ENCODE measurements at places on chromosomes 7 and 10.

GRCh38 chr7:136912339-136912738, 43.9 kb downstream of the CHRM2 start:
- DNase-seq = no peak

- no peak for DNase-seq
Observed at GRCh38 chr7:140981951-140982350, 32.8 kb downstream of the MRPS33 start.

DNA sequence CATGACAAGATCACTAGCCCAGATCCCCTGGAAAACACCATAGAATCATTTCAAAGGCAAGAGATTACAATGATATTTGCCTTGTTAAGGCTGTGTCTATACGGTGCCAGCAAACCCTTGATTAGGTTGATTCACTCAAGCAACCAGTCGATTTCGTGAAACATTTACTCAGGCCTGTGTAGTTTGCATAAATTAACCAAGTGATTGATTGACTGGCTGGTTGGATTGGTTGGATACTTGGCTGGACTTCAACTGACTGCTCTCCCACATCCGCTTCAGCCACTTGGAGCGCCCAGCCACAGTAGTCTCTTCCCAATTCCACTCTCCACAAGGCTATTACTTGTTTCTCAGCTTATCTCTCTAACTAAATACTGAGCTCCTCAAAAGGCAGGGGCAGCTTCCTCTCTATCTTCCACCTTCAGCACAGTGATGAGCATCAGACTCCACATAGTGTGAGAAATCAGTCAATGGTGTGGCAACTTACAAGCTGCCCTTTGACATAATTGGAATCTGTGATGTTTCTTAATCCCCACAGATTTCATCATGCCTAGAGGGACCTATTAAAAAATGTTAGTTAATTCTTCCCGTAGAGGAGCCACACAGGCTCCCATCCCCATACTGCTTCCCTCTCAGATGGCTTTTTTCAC, 217.4 kb downstream of the GRM8 start:
- DNase-seq = no peak

DNA sequence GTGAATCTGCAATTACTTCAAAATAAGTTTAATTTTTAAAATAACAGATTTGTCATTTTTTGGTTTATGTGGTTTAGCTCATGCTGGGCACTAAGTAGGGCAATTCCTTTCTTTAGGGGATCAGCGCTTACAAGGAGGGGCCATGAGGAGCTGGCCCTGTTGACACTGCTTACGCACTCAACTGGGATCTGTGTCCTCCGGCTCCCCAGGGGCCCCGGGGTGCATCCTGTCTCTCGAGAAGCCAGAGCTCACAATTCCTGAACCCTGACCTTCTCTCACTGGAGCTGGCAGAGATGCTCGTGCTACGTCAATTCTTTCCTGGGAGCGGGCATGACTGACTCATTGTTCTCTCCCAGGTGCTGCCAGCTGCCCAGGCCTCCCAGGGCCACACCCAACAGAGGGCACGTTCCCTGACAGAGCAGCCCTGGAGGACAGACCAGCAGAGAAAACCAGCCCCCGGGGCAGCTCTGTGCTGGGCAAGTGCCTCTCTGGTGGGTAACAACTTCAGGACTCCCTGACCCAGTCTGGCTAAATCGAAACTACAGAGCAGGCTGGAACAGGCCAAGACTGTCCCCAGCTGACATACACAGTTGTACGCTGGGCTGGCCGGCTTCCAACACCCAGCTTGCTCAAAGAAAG, 36.8 kb downstream of the CTBP2 start:
- no peak for DNase-seq

- DNase-seq = no peak
Observed at GRCh38 chr10:132366499-132366898, 30.5 kb upstream of the PWWP2B start.

GRCh38 chr10:16182144-16182543, 254.7 kb upstream of the PTER start:
- DNase-seq = no peak

- no peak for DNase-seq
Observed at GRCh38 chr10:91598211-91598977, 34.5 kb downstream of the PPP1R3C start.

GRCh38 chr10:21172930-21173801, 276.1 kb upstream of the NEBL start:
- peak; percentile 54 for DNase-seq

- no peak for DNase-seq
Observed at GRCh38 chr10:118167056-118167700, 120.4 kb upstream of the RAB11FIP2 start.

- no peak for DNase-seq
Observed at GRCh38 chr7:88396295-88396947, 89.7 kb upstream of the STEAP4 start.

- DNase-seq = peak; percentile 14
Observed at GRCh38 chr10:50992356-50992901, 81.9 kb upstream of the PRKG1 start.

- no peak for DNase-seq
Observed at GRCh38 chr7:24448038-24448437, 125.2 kb upstream of the PALS2 start.

- no peak for DNase-seq
Observed at GRCh38 chr7:156722043-156722826, 81.7 kb downstream of the RNF32 start.

- DNase-seq = peak; percentile 55
Observed at GRCh38 chr10:3783316-3783681, 1.7 kb downstream of the KLF6 start.

GRCh38 chr10:45424668-45425404, 50.8 kb downstream of the ALOX5 start:
- no peak for DNase-seq

DNA sequence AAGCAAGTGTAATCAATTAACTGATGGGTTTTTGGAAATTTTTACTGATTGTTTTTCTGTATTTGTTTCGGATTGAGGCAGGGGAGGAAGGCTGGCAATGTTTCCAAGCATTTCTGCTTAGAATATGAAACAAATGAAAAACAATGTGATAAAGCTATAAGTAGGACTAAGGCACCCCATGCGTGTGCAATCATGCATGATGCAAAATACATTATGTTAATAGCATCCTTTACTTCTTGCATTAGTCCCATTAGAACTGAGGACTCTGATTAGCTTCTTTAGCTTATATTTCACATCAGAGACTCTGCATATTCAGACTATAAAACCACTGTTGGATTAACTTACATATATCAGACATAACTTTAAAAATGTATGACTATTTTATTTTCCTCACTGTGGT, 48.7 kb upstream of the AGMO start:
- DNase-seq = no peak

- DNase-seq = no peak
Observed at GRCh38 chr10:69469976-69470375, 18.7 kb downstream of the TSPAN15 start.

GRCh38 chr10:49177391-49178355, 10.5 kb downstream of the TMEM273 start:
- no peak for DNase-seq

GRCh38 chr10:59995862-59996261, 89.5 kb upstream of the CCDC6 start:
- DNase-seq = no peak

DNA sequence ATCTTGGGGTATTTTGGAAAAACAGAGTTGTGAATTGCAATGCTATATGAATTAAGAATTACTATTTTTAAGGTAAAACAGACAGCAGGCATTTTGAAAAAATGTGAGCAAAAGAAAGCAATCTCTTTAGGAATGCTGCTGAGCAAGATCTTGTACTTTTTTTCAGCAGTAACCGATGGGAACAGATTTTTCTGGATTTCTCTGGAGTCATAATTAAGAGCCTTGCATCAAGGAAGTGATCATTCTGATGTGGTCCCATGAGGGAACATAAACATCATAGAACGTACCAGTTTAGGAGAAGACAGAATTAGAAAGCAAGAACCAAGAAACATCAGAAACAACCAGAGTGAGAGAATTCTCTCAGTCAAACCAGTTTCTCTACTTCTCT, 157.0 kb upstream of the AGR3 start:
- no peak for DNase-seq

GRCh38 chr10:79404690-79405131, 40.7 kb downstream of the ZCCHC24 start:
- DNase-seq = no peak

DNA sequence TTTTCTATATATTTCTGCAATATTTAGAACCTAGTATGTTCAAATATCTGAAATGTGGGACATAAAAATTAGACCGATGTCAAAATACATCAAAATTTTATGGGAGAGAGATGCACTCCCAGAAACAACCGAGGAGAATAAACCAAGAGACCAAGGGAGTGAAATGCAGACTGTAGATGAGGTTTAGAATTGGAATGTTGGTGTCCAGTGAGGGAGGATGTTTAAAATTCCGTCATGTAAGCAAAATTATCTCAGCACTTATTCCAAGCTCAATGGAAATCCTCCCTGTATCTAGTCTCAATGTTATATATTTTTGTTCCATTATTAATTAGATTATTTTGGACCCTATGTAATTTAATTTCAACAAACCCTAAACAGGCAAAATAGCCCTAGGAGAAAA, 61.9 kb upstream of the MAGI2 start:
- no peak for DNase-seq

DNA sequence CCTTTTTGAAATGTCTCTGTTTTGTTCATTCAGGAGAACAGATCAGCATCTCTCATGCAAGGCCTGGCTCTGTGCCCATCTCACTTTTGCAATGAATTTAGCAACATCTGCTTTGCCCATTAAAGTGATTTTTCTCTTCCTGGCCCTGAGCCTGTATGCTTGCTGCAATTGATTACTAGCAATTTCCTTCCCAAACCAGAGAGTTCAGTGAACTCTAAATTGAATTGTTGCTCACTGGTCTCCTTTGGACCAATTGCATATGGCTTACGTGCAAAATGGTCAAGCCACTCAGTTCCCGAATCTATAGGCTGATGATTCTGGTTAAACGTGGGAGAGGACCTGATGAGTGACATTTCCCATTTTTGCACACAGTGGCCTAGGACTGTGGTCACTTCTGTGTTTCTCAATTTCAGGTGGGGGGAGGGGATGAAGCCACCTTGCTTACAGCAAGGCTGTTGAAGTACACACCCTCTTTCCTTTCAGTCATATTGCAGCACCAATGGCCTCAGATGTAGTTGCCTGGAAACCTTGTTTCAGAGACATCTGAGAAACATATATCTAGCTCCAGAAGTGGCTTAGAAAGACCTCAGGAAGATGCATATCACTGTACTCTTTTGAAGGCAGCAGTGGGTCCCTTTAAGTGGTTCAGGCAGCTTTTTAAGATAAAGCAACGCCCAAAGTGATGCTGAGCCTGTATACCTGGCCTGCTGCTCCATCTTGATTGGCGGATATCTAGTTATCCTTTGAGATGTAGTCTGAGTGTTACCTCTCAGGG, 201.4 kb downstream of the PTEN start:
- no peak for DNase-seq

GRCh38 chr10:118926072-118926417, 103.5 kb upstream of the NANOS1 start:
- no peak for DNase-seq

DNA sequence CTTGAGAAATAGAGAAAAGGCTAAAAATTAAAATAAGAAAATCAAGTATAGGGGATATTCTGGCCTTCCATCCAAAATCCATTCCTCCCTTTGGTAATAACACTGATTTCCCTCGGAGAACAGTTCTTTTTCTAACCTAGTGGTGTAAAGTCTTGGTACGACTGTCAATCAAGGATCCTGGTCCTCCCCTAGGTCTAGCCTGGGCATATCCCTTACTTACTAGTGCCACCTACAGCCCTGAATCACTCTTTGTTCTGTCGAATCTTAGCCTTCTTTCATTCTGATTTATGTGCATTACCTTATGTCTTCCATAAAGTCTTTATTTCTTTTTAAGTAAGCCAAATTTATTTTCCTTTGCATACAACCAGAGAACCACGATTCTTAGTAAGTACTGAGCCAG, 298.7 kb upstream of the LRRTM3 start:
- no peak for DNase-seq

DNA sequence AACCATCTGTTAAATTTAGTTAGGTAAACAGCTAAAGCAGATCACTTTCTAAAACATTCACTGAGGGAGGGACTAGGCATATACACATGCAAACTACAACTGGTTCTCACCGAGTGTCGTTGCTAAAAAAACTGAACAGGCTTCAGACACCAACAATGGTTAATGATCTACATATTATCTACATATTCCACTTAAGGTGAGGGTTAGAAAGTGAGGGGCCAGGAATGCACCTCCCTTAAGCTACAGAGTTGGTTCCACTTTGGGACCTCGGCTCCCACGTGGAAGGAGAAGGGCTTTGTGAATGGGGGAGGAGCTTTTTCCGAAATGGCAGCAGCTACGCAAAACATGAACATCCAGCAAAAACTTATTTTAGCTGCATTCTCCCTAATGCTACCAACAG, 5.8 kb downstream of the CTBP2 start:
- no peak for DNase-seq

GRCh38 chr10:121791761-121792160, 136.1 kb downstream of the ATE1 start:
- no peak for DNase-seq

DNA sequence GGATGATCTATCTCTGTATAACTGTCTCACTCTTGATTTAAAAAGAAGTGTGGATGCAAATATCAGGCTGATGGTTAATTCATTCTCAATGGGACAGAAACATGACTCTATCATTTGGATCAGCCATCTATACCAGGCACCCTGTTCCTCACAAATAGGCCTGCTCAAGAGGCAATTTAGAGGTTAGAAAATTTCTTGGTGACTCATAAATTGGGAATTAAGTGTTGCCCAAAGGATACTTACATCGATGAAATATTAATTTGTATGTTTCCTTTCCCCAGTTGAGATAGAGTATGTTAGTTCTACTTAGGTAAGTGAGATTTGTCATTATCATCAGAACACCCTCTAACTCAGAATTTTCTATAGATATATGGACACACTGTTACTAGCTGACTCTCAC, 57.7 kb downstream of the PRSS58 start:
- no peak for DNase-seq

DNA sequence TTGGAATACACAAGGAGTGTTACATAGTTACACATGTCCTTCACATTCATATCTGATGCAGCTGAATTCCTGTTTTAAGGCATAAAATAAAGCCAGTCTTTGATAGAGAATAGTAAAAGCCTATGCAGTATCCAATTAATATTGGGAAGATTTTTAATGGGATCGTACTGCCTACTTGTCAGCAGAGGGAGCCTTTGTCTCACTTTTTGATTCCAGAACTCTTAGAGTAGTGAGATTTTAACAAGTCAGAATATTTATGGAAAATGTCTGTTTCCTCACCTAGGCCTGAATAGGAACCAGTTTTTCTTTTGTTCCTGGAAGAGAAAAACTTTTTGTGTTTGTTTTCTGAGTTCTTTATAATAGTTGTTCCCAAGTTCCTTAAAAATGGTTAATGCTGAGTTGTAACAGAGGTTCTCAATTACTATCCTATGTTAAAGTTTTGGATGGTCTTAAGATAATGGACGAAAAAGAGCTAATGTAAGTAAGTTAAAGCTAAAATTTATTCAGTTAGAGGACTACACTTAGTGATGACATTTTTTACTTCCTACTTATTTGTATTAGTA, 114.0 kb downstream of the BBS9 start:
- peak; percentile 11 for DNase-seq

All from nephron progenitor cell (in vitro differentiated cells).